H9 (cell line): ENCODE measurements at places on chromosomes 6 and 20. TPM values are rescaled to one million over a fixed set of nuclear protein-coding genes. Genes with fewer than 3 reads are reported as not detected.

The MOXD1 gene
- 2.3 and 2.5 TPM in 2 replicates for total RNA-seq

DNA sequence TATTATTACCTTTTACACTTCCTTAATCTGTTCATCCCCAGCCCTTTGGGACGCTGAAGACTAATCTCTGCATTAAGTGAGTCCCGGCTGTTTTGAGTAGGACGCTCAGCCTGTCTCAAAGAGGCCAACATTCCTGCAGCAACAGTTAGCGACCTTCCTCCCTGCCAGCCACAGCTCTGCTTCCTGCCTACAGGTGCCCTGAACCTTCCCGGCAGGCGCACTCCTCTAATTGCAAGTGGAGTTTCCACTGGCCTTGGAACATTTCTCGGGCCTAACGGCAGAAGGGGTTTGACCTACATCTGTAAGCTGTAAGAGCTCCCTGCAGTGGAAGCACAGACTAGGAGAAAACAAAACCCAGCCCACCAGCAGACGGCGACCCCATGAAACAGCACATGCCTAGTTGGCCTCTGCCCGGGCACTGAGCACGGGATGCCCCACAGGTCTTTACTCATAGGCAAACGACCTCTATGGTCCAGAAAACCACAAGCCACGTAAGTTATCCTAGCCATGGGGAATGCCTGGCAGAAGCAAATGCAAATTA, 137.9 kb downstream of the DTNBP1 start:
- DNase-seq: peak; percentile 43

The RNF182 gene
- 3.5 and 3.7 TPM in 2 replicates for total RNA-seq

The PTK6 gene
- 0.44 and 0.46 TPM in 2 replicates for total RNA-seq

The CTAGE9 gene
- 0.13 TPM in 1 of 2 replicates, not detected in the other for total RNA-seq

The COL19A1 gene
- not detected in 2 replicates for total RNA-seq

The KCNQ2 gene
- 69.2 and 71.5 TPM in 2 replicates for total RNA-seq

GRCh38 chr6:101931766-101932165, 538.3 kb downstream of the GRIK2 start:
- no peak for DNase-seq

The BTN1A1 gene
- total RNA-seq: 0.15 and 0.18 TPM in 2 replicates

DNA sequence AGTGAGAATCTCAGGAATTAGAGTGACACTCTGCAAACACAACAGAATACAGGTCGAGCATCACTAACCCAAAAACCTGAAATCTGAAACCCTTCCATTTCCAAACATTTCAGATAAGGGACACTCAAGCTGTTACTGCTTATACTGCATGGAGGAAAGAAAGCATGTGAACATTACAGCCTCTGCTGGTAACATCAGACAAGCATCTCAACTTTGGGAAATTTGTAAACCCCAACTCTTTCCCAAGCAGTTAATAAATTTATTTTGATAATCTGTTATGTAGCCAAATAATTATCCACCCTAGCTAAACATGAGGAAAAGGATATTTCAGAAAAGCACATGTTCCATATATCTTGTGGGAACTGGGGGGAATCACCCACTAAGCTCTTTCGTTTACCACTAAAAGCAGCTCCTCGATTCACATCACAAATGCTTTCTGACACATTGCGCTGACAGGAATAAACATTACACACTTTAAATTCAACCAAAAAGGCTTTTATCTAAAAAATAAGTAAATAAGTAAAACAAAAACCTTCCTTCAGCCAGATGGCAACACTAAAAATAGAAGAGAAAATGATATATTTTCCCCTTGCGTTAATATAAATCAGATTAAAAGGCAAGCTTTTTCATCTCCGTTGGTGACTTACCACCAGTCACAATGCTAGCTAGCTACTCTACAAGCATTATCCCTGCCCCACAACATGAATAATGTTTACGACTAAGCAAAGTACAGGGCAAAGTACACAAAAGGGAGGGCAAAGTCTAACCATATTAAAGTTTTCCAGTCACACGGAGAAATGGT, 120.8 kb downstream of the MAP7 start:
- DNase-seq: no peak

DNA sequence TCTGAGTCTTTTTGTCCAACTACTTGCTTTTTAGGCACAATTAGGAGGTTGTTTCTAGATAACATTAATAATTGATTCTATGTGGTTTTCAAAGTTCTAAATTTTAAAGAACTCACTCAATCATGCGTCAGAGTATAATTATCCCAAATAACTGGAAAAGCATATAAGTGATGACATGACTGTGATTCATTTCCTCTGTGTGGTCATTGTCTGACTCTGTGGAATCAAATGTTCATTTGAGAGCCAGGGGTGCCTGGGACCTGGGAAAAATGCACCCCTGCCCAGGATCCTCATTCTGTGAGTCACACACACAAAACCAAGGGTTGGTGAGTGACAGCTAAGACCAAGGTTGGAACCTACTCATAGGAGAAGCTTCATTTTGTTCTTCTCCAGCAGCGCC, 127.1 kb upstream of the MLIP start:
- no peak for DNase-seq

DNA sequence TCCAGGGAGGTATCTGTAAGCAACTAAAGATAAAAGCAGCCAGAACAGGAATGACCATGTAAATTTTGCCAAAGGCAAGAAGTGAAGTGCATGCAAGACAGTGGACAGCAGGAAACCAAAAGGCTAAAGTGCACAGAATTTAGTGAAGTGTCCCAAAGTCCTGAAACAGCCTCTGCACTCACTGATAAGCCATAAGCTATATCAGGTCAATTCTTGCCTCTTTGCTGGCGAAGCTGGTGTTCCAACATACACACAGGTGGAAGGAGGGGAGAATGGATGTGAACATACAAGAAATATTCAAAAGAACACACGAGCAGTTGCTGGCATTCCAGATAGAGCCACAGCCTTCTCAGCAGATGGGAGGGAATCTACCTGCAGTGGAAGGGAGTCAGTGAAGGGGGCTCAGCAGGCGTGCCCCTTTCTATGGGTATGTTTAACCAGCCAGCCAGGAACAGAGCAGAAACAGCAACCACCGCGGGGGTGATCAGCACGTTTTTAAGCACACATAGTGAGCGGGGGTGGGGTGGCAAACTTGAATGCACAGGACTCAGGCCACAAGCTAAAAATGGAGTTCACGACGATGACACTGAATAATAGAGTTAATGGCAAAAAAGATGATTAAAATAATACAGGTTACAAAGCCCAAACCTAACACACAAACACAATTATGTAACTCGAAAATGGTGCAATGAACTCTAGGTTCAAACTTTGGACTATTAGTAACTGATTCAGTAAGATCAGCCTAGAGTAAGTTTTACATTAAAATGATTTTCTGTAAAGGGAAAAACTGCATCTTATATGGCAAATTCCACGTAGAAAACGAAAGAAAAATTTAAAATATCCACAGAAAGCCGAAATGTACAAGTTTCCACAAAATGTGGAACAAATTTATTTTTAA, 1.2 kb downstream of the ECI2 start:
- no peak for DNase-seq

GRCh38 chr6:105276374-105276773, 96.6 kb upstream of the POPDC3 start:
- no peak for DNase-seq

DNA sequence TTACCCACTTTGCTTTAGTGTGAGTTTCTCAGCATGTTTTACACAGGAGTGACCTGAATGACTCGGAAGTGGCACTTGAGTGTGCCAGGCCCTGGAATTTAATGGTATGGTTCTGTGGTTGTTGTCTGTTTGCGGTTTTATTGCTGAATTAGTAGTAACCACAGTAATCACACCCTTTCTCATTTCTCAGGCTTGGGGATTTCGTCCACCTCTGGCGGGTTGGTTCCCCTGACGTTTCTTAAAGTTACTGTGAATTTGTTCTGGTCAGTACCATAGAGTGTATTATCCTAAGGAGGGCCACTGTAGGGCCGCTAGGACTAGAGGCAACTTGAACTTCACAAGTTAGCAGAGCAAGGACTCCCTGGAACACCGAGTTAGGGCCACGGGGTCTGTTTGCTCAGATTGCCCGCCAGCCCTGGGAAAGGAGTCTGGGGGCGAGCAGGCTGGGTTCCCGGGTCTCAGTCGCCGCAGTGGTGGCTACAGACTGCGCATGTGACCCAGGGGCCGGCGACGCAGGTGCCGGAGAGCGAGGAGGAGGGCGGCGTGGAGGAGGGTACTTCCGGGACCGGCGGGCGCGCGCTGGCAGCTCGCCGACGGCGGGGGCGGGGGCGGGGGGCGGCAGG, 546 bp upstream of the KLHL32 start:
- DNase-seq: no peak

DNA sequence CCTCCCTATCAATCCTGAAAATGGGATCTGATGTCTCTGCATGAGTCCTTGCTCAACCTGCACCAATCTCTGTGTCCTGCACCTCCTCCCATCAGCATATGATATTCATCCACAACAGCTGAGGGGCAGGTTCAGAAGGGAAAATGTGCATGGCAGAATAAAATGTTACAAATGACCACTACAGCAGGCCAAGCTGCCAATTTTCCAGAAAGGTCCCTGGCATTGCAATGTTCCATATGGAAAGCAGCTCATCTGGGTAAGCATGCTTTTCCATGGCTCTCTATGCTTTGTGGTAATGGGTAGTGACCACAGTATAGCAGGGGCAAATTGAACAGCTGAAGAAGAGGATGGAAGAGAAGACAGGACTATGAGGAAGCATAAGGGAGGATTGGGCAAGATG, 841.2 kb upstream of the FLRT3 start:
- DNase-seq: no peak

The EYA2 gene
- total RNA-seq: 0.68 and 0.74 TPM in 2 replicates
